Posterior cingulate gyrus (tissue), 11 donors: ENCODE measurements at places on chromosomes 2 and 18.
A peak's percentile ranks its signal among the peaks of the same experiment; 100 is the strongest.

DNA sequence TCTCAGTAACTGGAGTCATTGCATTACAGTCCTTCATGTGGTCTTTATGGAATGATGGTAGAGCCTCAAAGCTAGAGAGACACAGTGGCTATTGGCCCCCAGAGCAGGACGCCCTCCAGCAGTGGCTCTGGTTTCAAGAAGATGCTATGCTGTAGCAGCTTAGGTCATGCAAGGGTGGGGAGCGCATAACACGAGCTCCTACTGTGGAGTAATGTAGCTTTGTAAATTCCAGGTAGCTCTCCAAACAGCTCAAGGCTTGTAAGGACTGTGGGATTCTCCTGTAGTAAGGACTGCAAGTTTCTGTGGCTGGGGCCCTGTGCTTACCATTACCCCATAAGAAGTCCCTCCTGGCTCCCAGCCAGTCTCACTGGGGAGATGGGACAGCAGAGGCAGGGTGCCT, 15.6 kb downstream of the APLF start:
- DNase-seq = no peak

DNA sequence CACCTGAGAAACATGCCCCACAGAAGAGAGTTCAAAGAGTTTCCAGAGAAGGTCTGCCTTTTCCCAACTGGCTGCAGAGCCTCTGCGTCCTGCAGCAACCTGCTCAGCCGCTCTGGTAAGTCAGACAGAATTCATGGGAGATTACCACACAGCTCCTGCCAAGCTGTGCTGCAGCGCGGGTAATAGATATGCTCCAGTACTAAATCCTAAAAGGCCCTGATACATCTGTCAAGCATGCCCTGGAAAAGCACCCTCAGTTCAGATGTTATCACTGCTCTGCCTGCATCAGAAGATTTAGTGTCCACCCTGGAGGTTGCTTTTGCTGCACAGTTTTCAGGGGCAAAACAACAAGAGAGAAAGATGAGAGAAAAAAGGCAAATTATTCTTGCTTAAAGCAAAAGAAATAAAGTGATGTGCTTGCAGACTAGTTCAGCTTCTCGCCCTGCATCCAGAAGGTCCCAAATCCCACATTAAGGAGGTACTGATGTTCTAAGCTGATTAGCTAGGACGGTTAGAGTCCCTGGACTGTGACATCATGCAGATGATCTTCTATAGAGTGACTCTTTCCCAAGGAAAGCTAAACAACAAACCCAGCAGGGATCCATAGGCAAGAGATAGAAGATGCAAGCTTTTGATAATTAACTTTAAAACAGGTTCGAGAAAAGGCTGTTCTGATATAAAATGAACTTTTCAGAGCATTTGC, 488.6 kb downstream of the BCL11A start:
- DNase-seq = no peak

DNA sequence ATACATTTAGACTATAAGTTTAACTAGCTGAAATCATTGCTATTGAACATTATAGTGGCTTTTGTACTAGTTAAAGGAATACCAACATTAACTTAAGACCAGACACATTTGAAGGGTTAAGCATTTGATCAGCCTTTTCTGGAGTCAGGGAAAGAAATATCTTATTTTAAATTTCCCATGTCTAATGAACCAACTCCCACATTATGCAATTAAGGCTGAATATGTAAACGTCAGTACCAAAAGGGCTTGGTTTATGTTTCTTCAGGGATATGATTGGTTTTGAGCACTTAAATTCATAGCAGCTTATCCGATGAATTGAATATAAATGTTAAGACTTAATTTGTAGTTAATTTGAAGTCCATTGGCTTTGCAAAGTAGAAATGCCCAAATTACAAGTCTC, 344.5 kb downstream of the KIAA1328 start:
- DNase-seq = no peak

GRCh38 chr2:48540237-48540935, 10.4 kb downstream of the STON1 start:
- no peak for DNase-seq

GRCh38 chr2:159052157-159052601, 83.7 kb downstream of the TANC1 start:
- DNase-seq = no peak

- peak; percentile 18 for DNase-seq
Observed at GRCh38 chr2:20501974-20502373, 55.1 kb downstream of the RHOB start.

- no peak for DNase-seq
Observed at GRCh38 chr18:25097057-25097456, 254.9 kb downstream of the ZNF521 start.

- DNase-seq = no peak
Observed at GRCh38 chr18:23640052-23640451, 22.7 kb downstream of the ANKRD29 start.

GRCh38 chr18:10188971-10189810, 265.2 kb upstream of the APCDD1 start:
- DNase-seq = no peak

DNA sequence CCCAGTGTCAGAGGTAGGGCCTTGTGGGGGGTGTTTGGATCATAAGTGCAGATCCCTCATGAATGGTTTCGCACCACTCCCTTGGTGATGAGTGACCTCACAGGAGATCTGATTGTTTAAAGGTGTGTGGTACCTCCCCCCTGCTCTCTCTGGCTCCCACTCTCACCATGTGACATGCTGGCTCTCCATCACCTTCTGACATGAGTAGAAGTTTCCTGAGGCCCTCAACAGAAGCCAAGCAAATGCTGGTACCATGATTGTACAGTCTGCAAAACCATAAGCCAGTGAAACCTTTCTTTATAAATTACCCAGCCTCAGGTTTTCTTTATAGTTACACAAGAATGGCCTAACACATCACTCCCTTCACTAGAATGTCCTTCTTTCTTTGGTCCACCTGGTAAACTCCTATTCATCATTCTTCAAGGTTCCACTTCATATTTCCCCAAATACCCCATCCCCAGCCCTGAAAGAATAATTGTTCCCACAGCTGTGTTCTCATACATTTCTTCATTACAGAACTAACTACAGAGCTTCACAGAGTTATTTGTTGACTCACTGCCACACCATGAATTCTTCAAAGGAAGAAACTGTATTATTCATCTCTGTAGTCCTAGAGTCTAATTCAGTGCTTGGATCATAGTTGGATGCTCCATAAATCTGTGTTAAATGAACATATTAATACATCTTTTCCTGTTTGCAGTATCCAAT, 81.2 kb upstream of the STK17B start:
- DNase-seq = no peak

DNA sequence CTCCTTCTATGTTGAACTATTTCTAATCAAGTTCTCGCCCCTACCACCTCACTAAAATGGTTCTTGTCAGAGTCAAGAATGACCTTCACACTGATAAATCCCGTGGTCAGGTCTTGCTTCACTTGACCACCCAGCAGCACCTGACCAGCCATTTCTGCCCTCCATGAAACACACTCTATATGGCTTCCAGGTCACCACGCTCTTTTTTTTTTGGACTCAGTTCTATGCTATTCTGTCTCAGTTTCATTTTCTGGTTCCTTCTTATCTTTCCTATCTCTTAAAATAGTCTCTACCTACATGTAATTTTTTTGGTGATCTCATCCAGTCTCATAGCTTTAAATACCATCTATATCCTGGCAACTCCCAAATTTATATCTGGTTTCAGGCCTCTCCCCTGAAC, 11.4 kb downstream of the EIF2AK3 start:
- no peak for DNase-seq
